Epithelial cell of prostate (primary cell): ENCODE measurements at places on chromosomes 16 and 17.

GRCh38 chr16:48365025-48365600 lies 20.1 kb downstream of the SIAH1 start:
- DNase-seq: no peak

- no peak for DNase-seq
These were observed 14.7 kb downstream of the CCR7 start for GRCh38 chr17:40550608-40551007.

GRCh38 chr17:35242158-35242804 lies 591 bp upstream of the SLFN5 start:
- DNase-seq: peak; percentile 81

DNA sequence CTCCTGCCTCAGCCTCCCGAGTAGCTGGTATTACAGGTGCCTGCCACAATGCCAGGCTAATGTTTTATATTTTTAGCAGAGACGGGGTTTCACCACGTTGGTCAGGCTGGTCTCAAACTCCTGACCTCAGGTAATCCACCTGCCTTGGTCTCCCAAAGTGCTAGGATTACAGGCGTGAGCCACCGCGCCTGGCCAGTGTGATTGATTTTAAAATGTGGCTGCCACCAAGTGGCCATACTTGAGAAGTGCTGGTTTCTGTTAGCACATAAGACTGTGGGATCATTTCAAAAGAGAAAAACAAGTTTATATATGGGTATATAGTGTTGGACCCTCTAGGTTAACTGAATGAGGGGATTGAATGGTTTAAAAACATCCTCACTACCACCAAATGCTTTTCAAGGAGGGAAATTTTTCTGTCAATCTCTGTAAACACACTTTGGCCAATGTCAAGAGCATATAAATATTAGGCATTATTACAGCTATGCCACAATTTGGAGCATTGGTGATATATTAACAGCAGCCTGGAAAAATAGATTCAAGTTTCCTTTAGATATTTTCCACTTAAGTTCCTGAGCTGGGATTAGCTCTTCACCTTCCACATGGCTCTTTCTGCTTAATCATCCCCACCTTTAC lies 13.5 kb upstream of the DHRS13 start:
- DNase-seq: no peak

DNA sequence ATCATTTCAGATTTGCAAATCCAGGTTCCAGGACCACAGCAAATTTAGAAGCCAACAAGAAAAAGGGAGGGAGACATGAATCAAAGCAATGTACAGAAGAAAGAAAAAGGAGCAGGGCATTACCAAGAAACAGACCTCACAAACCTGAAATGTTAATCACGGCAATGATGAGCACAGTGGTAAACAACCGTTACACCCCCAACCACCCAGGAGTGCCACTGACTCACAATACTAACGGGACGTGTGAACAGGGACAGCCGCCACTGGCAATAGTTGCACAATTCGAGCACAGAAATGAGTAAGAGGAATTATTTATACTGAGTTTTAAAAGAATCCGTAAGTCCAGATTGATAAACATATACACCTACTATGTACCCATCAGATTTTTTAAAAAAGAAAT lies 13.8 kb downstream of the USP22 start:
- peak; percentile 70 for DNase-seq

GRCh38 chr17:64709481-64709880 lies 47.4 kb upstream of the SMURF2 start:
- no peak for DNase-seq

DNA sequence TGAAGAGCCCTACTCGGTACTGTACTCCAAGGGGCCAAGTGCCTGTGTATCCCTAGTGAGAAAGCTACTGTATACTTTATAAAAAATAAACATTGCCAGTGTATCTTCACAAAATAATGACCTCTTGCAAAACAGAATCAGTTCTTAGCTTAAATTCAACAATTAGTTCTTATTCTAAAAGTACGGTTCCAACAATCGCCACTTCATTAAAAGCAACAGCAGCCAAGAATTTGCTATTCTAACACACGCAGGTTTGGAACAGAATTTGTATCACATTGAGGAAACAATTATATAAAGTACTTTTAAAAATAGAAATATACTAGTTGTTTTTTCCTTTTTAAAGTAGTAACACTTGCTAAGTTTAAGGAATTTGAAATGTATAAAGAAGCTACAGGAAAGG lies 48.5 kb downstream of the CEP95 start:
- DNase-seq: no peak

DNA sequence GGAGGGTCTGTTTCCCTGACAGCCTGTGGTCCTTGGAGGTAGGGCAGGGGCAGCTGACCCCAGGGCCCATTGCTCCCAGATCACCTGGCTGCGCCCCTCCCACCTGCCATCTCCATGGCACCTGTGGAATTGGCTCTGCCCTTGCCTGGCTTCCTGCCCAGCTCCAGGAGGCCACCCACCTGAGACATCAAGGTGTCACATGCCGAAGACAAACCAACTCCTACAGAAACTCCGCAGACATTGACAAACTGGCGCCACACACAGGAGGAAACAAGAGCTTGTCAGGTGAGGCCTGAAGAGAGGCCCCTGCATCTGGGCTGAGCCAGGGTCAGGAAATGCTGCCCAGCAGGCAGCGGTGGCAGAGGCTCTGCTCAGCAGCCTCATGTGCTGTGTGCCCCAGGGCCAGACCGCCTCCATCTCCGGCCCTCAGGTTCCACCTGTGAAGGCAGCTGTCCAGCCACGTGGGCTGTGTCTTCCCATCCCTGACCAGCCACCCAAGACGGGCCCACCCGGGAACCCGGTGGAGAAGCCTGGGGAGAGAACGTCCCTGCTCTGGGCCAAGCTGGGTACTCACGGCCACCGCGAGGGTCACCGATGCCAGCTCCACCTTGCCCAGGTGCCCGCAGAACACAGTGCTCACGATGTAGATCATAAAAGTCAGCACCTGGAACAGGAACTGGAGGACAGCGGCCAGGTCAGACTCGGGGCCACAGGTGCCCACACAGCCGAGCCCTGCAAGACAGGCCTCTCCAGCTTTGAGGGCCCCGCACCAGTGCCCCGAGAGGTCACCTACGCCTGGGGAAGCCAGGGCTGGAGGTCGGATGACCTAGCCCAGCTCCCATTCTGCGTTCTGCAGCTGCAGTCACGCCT lies 1.6 kb downstream of the SLC47A2 start:
- DNase-seq: no peak

DNA sequence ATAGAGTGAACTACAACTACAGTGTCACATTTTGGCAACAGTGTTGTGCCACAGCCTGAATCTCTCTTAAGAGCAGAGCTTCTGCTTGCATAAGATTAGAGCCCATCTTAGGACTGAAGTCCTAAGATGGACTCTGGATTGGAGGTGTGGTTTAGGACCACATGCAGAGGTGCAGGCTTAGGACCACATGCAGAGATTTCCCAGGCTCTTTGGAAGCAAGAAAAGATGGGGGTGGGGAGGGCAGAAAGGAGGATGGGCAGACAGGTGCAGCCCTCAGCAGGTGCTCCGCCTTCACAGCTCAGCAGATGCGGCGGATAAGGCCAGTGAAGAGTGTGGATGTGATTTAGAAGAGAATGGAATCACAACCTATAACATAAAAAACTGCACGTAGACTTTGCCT lies 128.7 kb downstream of the TANGO6 start:
- no peak for DNase-seq

GRCh38 chr16:75947626-75948239 lies 221.4 kb upstream of the CPHXL start:
- no peak for DNase-seq

DNA sequence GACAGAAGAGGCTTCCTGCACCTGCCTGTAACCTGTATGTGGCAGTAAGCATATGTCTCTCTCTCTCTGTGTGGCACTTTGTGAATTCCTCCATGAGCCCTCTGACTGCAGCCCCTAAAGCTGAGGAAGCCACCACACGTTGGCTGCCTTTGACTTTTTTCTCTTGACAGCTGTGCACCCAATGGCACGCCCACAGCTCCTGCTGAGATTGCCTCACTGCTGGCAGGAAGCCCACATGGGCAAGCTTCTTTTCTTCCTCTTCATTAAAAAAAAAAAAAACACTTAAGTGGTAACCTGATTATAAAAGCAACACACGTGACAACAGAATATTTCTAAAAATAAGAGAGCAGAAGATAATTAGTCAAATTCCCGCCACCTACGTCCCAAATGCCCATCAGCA lies 34.0 kb upstream of the PIRT start:
- DNase-seq: no peak

DNA sequence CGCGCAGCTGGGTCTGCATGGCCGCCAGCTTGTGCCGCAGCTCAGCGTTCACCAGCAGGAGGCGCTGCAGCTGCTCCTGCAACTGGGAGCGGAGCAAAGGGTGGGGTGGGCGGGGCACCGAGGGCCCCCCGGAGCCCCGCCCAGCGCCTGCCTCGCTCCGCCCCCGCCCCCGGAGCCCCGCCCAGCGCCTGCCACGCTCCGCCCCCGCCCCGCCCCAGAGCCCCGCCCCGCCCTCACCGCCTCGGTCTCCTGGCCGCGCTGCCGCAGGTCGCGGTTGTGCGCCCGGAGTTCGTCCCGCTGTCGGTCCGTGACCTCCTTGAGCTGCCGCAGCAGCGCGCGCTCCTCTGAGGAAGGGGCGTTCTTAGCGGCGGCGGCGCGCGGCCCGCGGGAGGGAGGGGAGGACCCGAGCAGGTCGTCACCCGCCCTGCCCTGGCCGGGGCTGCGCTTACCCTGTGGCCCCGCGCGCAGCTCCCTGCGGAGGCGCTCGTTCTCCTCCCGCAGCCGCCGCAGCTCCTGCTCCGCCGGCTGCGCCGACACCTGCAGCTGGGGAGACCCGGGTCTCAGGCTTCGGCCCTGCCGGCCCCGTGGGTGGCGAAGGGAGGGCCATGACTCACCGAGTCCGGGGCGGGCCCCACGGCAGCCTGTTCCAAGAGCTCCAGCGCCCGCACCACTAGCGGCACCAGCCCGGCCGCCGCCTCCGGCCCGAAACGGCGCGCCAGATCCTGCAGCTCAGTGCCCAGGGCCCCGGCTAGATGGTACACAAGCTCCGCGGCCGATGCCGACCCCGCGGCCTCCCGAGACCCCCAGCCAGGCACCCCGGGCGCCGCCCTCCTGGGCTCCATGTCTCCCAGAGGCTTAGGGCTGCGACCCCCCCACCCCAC lies 463 bp downstream of the RILP start:
- DNase-seq: peak; percentile 64

GRCh38 chr17:4397840-4398239 lies 31.4 kb upstream of the UBE2G1 start:
- DNase-seq: no peak

GRCh38 chr16:86243123-86243473 lies 267.2 kb upstream of the FOXF1 start:
- no peak for DNase-seq

GRCh38 chr17:17853811-17854447 lies 17.1 kb upstream of the SREBF1 start:
- DNase-seq: no peak

GRCh38 chr17:8583954-8584353 lies 46.6 kb downstream of the MYH10 start:
- DNase-seq: no peak

DNA sequence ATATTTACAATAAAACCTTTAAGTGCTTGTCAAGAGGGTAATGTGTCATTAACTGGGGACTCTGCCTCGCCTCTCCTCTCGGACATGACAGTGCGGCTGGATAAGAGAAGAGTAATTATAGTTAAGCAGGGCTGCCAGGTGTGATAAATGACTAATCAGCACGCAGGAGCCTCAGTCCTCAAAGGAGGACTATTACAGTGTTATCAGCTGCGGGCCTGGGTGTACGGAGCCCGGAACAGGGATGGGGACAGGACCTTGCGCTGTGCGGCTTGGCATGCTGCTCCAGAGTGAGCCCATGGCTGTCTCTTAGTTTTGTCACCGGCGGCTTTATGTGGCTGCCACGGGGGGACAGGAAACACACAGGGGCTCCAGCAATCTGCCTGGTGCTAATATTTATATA lies 607.2 kb downstream of the MAF start:
- no peak for DNase-seq

DNA sequence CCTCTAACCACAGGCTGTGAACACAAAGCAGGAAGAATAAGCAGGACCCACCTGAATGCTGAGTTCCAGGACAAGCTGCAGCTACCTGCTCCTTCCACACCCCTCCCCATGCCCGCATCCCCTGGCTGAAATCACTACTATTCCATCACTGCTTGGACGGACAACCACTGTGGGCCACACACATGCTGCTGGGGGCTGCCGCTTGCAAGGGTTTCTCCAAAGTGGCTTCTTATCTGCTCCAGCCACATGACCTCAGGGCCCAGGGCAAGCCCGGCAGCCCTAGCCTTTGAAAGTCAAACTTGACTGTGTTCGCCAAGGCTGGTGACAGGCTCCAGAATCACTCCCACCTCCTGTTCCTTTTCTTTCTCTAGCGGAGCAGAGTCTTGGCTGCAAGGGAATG lies 18.4 kb downstream of the FA2H start:
- no peak for DNase-seq

- no peak for DNase-seq
These were observed 178.2 kb downstream of the SALL1 start for GRCh38 chr16:50972876-50973275.

DNA sequence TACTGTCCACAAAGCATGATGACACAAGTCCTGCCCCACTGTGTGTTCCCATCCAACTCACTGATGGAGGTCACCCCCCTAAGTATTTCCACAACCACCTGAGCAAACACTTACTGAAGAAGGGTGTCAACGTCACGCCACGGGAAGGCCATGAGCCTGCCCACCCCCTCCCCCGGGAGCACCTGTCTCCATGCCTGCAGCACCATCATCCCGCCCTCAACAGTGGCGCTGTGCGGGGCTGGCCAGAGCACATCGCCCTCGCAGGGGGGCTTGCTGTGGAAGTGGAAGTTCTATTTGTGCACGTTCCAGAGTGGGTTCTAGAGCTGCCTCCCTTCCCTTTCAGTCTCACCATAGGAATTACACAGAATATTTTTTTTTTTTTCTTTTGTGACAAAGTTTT lies 4.3 kb upstream of the MBTPS1 start:
- no peak for DNase-seq

DNA sequence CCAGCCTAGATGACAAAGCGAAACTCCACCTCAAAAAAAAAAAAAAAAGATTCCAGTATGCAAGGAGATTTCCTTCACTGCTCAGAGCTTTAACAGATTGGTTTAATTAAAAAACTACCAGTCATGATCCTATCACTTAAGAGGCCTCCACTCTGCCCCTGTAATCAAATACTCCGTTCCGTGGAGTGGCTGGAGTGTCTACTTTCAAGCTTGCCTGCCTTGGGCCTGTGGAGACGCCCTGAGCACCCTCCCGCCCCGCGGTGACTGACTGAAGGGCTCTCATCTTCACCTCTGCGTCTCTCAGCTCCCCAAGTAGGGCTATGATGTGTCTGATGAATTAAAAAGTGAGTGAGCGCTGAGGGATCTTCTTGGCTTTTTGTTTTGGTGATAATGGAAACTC lies 25.3 kb upstream of the TRPV3 start:
- DNase-seq: no peak
